Umbilical cord (tissue), 2 donors: ENCODE measurements at places on chromosomes 3 and 15.

- no peak for DNase-seq
Observed at GRCh38 chr15:77329202-77329601, 90.7 kb downstream of the PEAK1 start.

DNA sequence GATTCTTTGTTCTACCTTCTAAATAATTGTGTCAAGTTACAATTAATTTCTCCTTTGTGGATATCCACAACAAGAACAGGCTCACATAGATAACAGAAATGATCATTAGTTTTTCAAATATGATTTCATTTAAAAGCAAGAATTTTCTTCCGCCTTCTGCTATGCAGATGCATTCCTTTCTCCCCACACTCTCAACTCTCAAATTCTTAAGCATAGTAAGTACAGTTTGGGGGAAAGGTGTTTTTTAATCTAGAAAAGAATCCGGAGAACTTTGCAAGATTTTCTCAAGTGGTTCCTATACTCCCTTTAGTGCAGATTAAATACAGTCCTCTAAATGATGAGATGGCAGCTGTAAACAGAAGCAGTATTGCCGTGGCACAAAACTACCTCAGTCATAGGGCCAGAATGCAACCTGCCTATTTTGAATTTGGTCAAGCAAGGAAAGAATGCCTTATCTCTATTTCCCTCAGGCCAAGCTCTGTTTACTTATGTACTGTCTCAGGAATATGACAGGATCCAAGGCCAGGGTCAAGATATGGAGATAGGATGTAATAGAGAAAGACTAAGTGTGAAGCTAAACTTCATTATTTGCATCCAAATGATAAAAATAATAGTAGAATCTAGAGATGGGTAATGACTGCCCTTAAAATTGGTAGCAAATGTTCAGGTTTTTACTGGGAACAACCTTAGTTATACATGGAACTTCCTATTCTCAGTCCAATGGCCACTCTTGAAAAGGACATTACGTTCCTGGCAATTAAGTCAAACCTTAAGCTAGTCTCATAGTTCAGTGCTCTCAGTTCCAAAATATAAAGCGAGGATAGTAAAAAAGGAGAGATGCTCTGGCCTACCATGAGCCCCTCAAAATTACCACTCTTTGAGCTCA lies 77.3 kb upstream of the PHLDB2 start:
- no peak for DNase-seq

DNA sequence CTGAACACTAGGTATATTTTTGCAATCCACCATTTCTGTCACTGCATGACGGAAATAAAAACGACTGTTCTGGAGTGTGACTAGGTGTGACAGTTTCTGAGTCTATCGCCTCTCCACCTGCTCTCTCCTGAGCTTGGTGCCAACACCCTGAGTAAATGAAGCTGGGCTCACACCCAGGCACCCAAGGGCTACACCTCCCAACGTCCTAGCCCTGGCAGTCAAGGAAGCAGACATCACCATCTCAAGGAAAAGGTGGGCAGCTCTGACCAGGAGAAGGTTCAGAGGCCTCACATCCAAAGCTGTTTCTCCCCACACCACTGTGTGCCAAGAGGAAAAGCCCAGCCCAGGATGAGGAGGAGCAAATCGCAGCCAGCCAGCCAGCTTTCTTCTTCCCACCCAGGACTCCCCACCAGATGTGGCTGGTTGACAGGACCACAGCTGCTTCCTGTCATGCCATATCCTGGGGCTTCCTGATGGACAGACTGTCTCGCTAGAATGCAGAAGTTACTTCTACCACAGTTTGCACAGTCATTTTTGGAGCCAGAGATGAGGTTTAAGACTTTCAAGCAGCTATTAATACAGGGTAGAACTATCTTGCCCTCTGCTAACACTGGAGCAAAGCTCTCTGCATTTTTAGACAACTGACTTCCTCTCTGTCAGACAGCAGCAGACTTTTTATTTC lies 3.3 kb downstream of the SCAMP2 start:
- peak; percentile 85 for DNase-seq

DNA sequence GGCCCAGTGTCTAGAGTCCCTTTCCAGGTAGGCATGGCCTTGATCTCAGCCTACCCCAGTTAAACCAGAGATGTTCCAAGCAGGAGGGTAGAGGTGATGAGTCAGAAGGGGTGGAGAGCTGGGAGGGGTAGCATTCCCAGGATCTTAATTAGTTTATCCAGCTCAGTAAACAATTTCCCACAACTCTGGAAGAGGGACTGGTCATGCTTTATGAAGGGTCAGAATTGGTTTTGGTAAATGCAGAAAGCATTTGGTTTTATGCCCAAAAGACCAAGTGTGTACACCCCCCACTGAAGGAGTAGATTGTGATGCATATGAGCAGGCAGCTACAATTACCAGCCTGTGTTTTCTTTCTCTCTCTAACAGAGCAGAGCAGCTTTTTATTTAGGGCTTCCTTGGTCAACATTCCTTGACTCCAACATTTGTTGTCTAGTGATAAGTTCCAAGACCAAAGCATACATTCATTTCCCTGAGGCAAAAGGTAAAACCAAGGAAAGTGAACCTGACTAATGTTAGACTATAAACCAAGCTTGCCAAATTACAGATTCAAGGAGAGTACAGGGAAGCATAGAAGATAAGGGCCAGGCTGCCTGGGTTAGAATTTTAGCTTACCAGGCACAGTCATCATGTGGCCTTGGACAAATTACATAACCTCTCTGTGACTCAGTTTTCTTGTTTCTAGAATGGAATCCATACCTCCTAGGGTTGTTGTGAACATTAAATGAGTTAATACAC lies 17.6 kb downstream of the EXOSC7 start:
- no peak for DNase-seq

- no peak for DNase-seq
Observed at GRCh38 chr15:49452595-49452994, 29.6 kb downstream of the FGF7 start.

DNA sequence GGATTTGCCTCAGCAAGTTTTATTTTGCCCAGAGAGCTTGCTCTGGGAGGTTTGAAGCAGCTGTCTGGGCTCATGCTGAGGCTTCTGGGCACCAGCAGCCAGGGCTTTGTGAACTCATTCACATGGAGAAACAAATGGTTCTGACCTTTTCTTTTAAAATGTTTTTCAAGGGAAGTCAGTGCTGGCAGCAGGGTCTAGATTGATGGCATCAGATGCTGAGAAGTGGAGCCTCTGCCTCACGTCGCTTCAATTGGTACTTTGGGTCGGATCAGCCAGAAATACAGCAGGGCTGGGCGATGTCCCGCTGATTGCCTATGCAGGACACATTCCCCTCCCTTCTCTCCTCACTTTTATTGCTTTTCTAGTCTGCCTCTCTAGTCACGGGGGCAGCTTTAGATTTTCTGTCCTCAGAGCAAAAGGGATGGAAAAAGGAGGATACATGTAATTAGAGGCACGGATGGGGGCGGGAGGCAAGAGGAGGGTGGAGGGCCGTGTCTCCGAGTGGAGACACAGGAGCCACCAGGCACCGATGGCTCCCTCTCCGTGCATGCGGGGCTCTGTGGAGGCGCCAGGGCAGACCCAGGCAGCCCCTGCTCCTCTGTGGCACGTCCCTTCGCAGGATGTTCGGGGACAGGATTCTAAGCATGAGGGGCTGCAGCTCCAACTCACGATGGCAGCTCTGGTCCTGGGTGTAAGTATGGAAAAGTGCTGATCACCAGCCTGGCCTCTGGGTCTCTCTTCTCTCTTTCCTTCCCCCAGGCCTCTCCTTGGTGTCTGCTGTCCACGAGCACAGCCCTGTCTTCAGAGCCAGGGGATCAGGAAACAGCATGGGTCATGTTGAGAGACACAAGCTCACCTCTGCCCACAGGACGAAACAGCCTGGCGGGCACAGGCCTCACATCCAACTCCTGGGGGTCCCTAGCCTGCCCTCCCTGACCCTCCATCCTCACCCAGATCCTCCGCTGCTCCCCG lies 116.1 kb downstream of the FAM43A start:
- DNase-seq, result peak; percentile 33

DNA sequence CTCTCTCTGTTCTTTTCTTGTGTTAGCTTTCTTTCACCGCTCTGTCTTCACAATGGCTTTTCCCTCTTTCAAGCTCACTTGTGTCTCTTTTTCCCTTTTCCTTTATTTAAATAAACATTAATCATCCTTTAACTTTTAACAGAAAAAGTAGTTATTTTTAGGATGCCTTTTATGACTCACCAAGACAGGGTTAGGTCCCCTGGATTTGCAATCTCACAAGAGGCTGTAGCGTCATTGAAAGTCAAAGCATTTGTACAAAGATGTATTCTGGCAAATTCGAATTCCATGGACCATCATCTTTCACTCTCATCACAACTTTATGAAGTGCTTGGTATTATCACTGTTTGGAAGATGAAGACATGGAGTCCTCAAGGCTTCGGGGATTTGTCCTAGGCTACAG lies 34.8 kb upstream of the MCTP2 start:
- DNase-seq, result no peak

- DNase-seq, result no peak
Observed at GRCh38 chr3:113225286-113225685, 13.9 kb downstream of the BOC start.

DNA sequence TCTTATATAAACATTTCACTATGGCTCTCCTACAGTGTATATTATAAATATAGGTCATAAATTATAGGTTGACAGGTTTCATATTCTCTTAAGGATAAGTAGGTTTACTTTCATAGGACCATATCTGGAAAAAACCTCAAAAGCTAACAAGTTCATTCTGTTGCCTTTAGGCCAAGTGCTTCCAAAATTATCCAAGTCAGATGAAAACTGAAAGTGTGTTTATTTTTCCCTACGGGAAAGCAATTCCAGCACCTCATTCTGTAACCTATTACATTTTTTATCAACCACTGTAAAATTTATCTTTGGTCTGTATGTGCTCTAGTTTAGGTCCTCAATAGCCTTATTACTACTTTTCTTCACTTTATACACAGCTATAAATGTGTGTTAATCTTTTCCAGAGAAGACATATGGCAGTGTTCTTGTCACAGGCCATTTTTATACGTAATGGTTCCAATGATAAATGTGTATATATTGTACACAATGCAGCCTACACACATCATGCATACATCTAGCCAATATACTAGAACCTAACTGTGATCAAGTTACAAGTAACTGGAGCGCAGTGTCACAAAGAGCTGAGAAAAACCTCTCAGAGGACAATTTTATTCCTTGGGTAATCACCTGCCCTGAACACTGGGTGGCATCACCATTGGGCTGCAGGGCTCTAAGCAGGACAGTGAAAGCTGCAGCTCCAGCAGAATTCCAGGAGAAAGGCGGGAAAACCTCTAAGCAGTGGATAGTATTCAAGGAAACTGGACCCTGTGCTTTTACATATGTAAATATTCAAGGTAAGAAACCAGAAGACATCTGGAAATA lies 251.3 kb downstream of the CTNNB1 start:
- DNase-seq, result no peak

DNA sequence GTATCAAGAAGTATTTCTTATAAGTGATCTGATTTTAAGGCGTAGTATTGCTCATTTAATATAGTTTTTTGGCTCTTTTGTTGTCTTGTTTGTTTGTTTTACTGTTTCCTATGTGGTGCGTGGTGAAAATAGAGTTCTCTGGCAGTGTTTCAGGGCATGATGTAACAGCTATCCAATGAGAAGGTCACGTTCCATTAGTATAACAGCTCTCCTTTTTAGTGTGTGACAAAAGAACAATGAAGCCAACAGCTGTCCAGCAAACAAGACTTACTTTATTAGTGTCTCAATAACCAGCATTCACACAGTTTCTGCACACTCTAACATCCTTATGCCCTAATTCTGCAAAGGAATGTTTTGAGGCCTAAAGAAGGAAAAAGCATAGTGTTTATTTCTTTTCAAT lies 127.9 kb downstream of the SLC25A26 start:
- no peak for DNase-seq

GRCh38 chr3:79994397-79994796 lies 226.6 kb upstream of the ROBO1 start:
- no peak for DNase-seq

DNA sequence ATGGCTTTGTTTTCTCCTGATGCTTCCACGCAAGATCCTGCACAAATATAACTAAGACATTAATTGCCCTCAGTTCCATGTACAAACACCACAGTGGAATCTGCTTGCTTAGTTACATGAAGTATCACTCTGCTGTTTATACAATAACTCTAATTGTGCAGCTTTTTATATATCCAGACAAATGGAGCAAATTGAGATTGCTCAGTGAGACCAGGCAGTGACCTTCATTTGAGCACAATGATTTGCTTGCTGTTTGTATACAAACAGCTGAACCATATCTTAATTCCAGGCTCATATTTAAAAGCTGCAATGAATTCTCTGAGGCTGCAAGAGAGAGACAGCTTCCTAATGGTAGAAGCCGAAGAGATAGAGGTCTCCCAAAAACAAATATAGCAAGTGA lies 243.7 kb downstream of the CADPS start:
- DNase-seq, result no peak
